G401 (cell line): ENCODE measurements at places on chromosomes 5 and 9. TPM values are rescaled to one million over a fixed set of nuclear protein-coding genes. Genes with fewer than 3 reads are reported as not detected.
A peak's percentile ranks its signal among the peaks of the same experiment; 100 is the strongest.

DNA sequence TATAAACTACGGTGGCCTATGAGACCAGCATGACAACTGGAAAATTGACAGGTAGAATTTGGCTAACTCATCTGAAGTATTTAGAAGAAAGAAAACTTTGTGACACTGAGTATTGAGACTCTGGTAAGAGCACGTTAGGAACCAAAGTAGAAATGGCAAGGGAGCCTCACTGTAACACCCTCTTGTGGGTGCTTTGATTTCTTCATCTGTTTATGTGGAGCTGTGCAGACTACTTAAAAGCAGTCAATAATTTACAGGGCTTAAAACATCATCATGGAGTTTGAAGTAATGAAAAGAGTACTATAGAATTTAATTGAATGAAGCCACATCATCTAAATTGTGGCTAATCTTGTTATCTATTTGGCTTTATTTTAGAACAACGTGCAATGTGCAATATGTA is 414.2 kb downstream of the CCDC171 start:
- DNase-seq = no peak

GRCh38 chr9:20621471-20622329 is 599 bp downstream of the MLLT3 start:
- DNase-seq = peak; percentile 78

DNA sequence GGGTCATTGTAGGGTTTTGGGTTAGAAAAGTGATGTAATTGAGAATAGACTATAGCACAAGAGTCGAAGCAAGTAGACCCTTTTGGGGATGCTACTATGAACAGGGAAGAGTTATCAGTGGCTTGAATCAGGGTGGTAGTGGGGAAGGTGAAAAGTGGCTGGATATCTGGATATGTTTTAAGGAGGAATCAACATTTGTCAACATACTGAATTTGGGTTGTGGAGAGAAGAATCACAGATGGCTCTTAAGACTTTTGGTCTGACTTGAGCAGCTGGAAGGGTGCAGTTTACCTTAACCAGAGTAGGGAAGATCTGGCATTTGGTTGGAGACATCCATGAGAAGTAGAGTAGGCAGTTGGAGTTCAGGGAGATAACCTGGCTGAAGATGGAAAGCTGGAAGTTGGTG is 38.5 kb upstream of the FCHO2 start:
- DNase-seq = no peak

Gene SPATA31C1
- total RNA-seq = not detected in 2 replicates
